ENCODE measurements at places on chromosomes 3 and 15. TPM values are rescaled to one million over a fixed set of nuclear protein-coding genes. Genes with fewer than 3 reads are reported as not detected.

DNA sequence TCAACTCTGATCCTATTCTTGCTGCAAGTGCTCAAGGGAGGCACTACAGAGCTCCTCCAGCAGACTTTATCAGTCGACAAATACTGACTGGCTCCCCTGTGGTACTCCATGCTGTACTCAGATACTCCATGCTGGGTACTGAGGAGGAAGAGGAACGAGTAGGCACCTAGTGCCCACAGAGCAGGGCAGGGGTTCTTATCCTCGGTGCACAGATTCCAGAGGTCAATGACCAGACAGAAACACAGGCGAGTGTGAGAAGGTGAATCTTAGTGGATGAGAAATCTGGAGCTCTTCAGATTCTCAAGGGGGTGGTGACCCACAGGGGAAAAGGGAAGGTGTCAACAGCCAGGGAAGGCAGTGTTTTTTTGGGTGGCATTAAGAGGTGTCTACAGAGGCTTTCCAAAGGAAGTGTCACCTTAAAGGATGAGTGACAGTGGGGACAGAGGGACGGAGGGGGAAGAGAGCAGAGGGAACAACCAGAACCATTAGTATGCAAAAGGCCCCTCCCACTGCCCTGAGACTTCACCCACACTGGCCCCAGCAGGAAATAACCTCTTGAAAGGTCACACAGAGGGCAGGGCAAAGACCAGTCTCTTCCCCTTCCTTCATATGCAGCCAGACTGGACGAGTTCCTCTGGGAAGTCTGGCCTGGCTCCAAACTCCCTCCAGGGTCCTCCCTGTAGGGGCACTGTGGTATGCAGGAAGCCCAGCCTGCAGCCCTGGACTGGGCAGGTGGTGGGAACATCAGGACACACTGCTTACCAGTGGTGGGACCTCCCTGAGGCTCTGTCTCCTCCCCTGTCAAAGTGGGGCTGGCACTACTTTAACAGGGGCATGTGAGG, 27.5 kb downstream of the CCDC12 start:
- no peaks in the 10 kb centered on the region for H3K27me3 ChIP-seq
- H3K4me3 ChIP-seq, result no peak overlapping the region
- H3K4me1 ChIP-seq, result peaks cover 4% of the 10 kb centered on the region
- DNase-seq, result no peak
- H3K36me3 ChIP-seq, result no peaks in the 10 kb centered on the region
- peak overlapping the region; percentile 45 for H3K27ac ChIP-seq

DNA sequence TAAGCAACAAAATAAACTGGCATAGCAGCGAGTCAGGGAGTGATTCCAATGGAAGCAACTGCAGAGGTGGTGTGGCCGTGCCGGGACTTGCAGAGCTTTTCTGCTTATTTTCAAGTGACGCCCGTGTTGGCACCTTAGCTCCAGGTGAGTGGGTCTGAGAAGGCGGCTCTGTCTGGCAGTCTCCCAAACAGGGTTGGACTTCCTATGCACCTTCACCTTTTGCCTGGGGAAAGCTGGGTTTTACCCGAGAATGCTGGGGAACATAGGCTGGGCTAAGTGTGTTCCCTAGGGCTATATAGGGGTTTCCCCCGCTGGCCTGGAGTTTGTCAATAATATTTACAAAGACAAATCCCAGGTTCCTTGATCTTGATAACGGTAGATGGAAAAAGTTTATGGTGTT, 179.9 kb upstream of the TBL1XR1 start:
- no peaks in the 10 kb centered on the region for H3K27me3 ChIP-seq
- H3K4me3 ChIP-seq, result no peak overlapping the region
- DNase-seq, result no peak
- H3K27ac ChIP-seq, result no peak overlapping the region

GRCh38 chr3:47337656-47338055, 43.2 kb upstream of the PTPN23 start:
- no peak overlapping the region for H3K27ac ChIP-seq
- H3K27me3 ChIP-seq, result no peaks in the 10 kb centered on the region
- DNase-seq, result no peak
- no peak overlapping the region for H3K4me3 ChIP-seq
- no peaks in the 10 kb centered on the region for H3K4me1 ChIP-seq

GRCh38 chr3:65472501-65472900, 566.2 kb downstream of the MAGI1 start:
- no peak for DNase-seq
- no peaks in the 10 kb centered on the region for H3K4me1 ChIP-seq
- H3K4me3 ChIP-seq, result no peak overlapping the region
- no peak overlapping the region for H3K27ac ChIP-seq
- no peaks in the 10 kb centered on the region for H3K27me3 ChIP-seq
- H3K36me3 ChIP-seq, result no peaks in the 10 kb centered on the region

DNA sequence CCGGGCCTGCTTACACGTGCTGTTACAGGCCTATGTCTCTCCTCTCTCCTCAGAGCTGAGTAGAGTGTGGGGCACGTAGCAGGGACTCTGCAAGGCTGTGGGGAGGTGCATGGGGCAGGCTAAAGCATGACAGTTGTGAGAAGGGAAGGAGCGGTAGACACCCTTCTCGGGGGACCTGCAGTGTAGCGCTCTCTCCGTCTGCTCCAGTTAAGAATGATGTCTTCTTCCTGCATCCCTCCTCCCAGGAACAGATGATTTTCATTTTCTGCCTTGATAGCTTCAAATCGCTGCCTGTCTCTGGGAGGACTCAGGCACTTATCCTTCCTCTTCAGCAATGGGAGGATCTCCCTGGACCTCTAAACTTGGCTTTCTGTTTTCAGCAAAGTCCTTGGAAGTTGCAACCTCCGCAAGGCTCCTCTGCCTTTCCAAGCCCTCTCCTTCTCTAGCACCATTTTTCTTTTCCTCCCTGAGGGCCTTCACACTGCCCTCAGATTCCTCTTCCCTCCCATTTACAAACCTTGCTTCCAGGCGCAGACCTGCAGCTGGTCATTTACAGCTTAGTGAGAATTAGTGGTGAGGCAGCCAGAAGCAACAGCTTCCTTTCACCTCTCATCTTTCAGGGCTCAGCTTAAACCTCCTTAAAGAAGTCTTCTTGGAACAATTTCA, 23.4 kb upstream of the TLE3 start:
- H3K4me1 ChIP-seq, result no peaks in the 10 kb centered on the region
- no peak for DNase-seq
- H3K4me3 ChIP-seq, result no peak overlapping the region
- H3K27me3 ChIP-seq, result no peaks in the 10 kb centered on the region

GRCh38 chr3:155211940-155212339, 81.5 kb downstream of the STRIT1 start:
- H3K27ac ChIP-seq, result no peak overlapping the region
- H3K4me3 ChIP-seq, result no peak overlapping the region
- H3K36me3 ChIP-seq, result no peaks in the 10 kb centered on the region
- no peaks in the 10 kb centered on the region for H3K27me3 ChIP-seq
- H3K4me1 ChIP-seq, result no peaks in the 10 kb centered on the region

- no peak overlapping the region for H3K27ac ChIP-seq
- no peaks in the 10 kb centered on the region for H3K4me1 ChIP-seq
- no peak for DNase-seq
- H3K36me3 ChIP-seq, result no peaks in the 10 kb centered on the region
- no peaks in the 10 kb centered on the region for H3K27me3 ChIP-seq
These were observed 124.1 kb downstream of the SERPINI1 start for GRCh38 chr3:167859610-167860009.

GRCh38 chr3:30452446-30452845, 154.0 kb upstream of the TGFBR2 start:
- H3K4me3 ChIP-seq, result no peak overlapping the region
- no peaks in the 10 kb centered on the region for H3K4me1 ChIP-seq
- H3K36me3 ChIP-seq, result no peaks in the 10 kb centered on the region
- no peak for DNase-seq
- no peaks in the 10 kb centered on the region for H3K27me3 ChIP-seq
- no peak overlapping the region for H3K27ac ChIP-seq

- H3K27ac ChIP-seq, result no peak overlapping the region
- H3K27me3 ChIP-seq, result no peaks in the 10 kb centered on the region
- H3K36me3 ChIP-seq, result no peaks in the 10 kb centered on the region
- no peak overlapping the region for H3K4me3 ChIP-seq
These were observed 76.2 kb downstream of the IMPG2 start for GRCh38 chr3:101244212-101244575.

GRCh38 chr3:46944191-46944590, 32.4 kb downstream of the CCDC12 start:
- H3K36me3 ChIP-seq, result no peaks in the 10 kb centered on the region
- H3K4me3 ChIP-seq, result no peak overlapping the region
- H3K4me1 ChIP-seq, result peaks cover 18% of the 10 kb centered on the region
- no peak for DNase-seq

DNA sequence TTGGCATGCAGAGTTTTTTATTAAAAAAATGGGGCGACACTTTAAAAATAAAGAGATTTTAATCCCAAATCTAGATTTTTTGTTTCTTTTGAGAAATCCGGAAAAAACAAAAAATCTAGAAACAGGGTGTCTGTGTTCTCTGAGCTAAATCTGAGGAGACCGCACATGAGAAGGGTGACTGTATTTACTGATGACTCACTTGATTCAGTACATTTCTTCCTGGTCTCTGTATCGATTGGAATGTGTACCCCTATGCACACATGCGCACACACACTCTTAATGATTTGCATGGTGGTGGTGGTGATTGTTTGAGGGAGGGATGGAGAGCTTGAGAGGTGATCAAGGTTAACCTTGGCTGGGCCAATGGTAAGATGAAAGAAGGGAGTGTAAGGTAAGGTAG, 443.1 kb upstream of the THRB start:
- H3K27ac ChIP-seq, result no peak overlapping the region
- no peaks in the 10 kb centered on the region for H3K27me3 ChIP-seq
- no peak for DNase-seq
- no peak overlapping the region for H3K4me3 ChIP-seq

The SCAANT1 gene
- not detected for total RNA-seq

The MOBP gene
- total RNA-seq, result not detected

The TM4SF18 gene
- total RNA-seq, result 6.7 TPM

The TMEM212 gene
- not detected for total RNA-seq

The ACKR4 gene
- 4.1 TPM for total RNA-seq

The GPR87 gene
- 0.21 TPM for total RNA-seq
